Gastroesophageal sphincter (tissue), 4 donors: ENCODE measurements at places on chromosomes 6 and 20.
A peak's percentile ranks its signal among the peaks of the same experiment; 100 is the strongest.

- no peak for ATAC-seq
These were observed 42.2 kb upstream of the STXBP5 start for GRCh38 chr6:147161974-147162495.

GRCh38 chr6:31359581-31359980, 2.6 kb upstream of the HLA-B start:
- no peak for ATAC-seq

DNA sequence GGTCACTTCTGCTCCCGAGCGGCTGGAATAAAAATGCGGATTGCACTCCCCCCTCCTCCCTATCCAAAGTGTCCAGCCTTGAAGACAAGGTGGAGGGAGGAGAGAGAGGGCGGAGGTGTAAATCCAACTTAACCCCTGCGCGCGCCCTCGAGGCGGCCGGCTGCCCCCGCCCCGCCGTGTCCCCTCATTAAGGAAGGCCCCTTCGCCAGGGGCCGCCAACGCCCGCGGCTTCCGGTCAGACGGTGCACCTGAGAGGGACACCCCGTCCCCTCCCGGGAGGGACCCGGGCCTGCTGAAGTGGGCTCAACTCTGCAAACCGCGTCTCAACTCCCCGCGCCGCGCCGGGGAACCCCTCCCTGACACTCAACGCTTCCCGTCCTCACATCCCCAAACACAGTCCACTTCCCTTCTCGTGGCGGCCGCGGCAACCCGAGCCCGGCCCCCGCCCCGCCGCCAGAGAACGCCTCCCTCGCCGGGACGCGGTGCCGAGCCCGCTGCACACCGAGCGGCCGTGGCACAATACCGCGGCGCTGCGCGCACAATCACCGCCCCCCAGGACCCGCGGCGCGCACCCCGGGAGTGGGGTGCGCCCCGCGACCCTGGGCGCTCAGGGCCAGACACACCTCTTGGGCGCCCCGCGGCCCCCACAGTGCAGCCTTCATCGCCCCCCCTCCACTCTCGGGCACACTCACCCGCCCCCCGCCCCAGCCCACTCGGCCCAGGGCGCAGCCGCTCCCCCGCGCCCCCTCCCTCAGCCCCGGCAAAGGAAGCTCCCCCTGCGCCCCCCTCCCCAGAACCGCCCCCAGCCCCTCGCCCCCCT, 102.5 kb downstream of the NOL4L start:
- peak; percentile 39 for ATAC-seq

DNA sequence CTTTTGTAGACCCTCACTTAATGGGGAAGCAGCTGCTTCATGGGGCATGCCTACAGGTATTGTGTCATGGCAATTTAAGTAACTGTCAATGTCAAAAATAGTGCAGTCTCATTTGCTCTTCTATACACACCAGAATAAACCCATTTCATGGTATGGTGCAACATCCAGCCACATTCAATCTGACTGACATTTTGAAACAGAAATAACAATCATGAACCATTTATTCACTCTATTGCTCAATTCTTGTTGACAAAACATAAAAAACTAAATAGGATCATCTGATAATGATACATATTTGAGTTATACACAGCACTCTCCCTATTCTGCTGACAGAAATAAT, 122.9 kb downstream of the MAP7 start:
- no peak for ATAC-seq

DNA sequence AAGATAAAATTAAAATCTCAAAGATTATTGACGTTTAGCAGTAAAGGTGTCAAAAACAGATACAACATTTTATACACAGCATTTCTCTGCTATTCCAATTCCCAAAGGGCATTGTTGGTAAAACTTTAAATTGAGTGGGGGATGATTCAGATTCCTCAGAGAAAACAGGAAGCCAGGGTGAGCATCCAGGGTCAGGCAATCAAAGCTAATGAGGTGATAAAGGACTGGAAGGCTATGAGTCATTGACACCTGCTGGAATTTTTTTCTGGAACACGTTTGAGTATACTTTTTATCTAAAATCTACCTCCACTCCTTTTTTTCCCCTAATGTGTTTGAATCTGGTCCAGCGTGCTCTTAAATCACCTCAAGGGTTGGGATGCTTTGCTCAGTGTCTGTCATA, 52.2 kb downstream of the FKBP1C start:
- ATAC-seq: no peak

- no peak for ATAC-seq
These were observed 45.1 kb downstream of the SPATA2 start for GRCh38 chr20:49870261-49870660.
